ENCODE measurements at places on chromosomes 12 and 14.

DNA sequence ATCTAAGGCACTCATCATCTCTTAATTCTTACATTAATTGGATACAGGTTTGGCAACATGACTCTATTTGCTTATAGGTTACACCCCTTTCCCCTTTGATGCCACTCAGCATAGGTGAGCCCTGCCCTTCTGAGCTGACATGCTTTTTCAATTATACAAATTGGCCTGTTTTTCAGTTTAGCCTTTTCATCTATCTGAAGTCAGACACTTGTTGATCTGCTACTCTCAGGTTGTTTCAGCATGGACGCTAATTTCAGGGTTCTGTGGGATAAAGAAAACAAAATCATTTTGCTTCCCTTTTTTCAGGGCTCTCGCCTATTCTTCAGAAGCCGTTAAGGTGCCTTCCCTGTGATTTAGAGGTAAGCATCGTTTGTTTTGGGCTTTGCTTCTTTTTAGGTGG is 55.3 kb downstream of the DACT1 start:
- DNase-seq = no peak

- no peak for DNase-seq
Observed at GRCh38 chr14:69050240-69051184, 71.4 kb upstream of the ACTN1 start.

DNA sequence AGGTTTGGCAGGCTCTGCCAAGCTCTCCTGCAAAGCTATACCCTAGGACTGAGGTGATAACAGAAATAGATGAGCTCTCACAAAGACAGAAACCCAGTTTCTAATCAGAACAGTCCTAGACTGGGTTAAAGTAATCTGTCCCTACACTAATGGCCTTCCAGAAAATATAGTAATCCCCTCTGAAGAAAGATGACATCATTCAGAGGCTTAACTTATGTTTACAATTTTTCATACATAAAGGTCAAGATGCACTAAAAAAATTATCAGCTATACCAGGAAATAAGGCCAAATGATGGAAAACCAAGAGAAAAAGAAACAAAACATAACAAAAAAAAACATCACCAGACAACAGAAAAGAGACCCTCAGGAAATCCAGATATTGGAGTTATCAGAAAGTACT is 4.9 kb upstream of the WASHC4 start:
- DNase-seq = no peak

- no peak for DNase-seq
Observed at GRCh38 chr14:20684662-20685456, 499 bp downstream of the RNASE4 start.

GRCh38 chr14:75383721-75384120 is 44.1 kb upstream of the JDP2 start:
- DNase-seq = no peak
